Activated T-helper 1 cell treated with anti-CD3 and anti-CD28 coated beads, Interleukin-2, amount 50 U/mL, for 16 hours (primary cell): ENCODE measurements at places on chromosomes 4 and X.

- no peak for DNase-seq
Observed at GRCh38 chrX:8960957-8961468, 72.9 kb downstream of the FAM9B start.

DNA sequence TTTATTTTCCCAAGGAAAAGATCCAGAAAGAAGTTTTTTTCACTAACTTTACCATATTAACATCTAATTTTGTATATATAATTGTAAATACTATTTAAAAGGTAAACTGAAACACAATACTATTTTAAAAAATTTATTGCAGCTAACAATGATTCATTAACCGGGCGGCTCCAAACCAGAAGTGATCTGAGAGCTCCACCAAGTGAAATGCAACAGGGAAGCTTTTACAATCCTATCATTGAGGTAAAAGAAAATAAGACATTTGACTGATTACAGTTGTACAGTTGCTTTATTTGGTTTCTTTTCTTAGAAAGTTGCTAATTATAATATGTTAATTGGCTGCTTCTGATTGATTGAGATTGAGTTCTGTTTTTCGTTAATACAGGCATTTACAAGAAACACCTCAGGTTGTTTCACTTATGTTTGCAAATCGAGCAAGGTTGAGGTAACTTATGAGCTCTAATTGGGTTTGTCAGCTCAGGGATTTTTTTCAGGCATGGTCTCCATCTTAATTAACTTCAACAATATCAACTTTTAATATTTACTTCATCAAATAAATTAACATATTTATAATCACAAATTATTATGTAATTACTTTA, 220.2 kb upstream of the UGT8 start:
- no peak for DNase-seq

- no peak for DNase-seq
Observed at GRCh38 chrX:139596068-139596467, 65.5 kb downstream of the F9 start.

- no peak for DNase-seq
Observed at GRCh38 chrX:3124031-3124430, 82.8 kb downstream of the ARSF start.

DNA sequence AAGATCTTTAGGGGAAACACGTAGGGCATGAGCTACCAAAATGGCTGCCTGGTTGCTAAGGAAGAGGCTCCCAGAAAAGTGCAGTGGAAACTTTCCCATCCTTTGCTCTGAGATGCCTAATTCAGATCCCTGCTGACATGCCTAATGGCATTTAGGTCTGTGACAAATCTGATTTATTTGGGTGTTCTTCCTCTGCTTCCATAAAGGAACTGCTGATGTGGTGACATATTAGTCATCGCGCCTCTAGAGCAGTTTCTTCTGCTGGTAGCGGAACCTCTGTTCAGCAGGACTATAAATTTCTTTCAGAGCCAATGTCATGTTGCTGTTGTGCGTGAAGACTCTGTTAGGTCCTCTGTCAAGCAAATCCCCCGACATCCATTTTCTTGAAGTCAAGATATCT, 310.0 kb downstream of the PDHA2 start:
- no peak for DNase-seq

- DNase-seq: no peak
Observed at GRCh38 chr4:157315968-157316367, 95.4 kb downstream of the GRIA2 start.

- no peak for DNase-seq
Observed at GRCh38 chrX:55867181-55867651, 149.7 kb downstream of the RRAGB start.

DNA sequence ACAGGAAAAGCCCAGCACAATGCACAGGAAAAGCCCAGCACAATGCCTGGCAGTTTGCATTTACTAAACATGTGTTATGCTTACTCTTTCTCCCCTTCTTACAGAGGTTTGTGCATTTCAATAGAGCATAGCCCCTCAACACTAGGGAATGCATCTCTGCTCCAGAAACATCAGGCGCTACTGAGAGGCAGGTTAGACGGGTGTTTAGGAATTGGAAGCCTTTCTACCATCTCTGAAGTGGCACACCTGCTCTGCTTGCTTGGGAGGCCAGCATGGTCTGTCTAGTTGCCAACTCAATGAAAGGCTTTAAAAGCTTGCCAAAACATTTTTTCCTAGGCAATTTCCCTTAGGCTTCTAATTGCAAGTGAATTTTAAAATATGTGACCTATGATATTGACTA, 55.7 kb downstream of the GRID2 start:
- DNase-seq: no peak

DNA sequence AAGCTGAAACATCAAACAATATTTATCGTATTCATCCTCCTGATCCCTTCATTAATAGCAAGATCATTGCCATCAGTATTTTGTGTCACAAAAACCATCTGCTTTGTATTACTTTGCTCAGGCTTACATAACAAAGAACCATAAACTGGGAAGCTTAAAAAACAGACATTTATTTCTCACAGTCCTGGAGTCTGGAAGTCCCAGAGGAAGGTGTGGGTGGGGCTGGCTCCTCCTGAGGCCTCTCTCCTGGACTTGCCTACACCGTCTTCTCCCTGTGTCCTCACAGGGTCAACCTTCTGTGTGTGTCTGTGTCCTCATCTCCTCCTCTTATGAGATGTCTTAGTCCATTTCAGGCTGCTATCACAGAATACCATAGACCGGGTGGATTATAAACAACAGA, 61.3 kb upstream of the MXRA5 start:
- no peak for DNase-seq

GRCh38 chr4:55255179-55255578, 90.9 kb upstream of the SRD5A3 start:
- no peak for DNase-seq

DNA sequence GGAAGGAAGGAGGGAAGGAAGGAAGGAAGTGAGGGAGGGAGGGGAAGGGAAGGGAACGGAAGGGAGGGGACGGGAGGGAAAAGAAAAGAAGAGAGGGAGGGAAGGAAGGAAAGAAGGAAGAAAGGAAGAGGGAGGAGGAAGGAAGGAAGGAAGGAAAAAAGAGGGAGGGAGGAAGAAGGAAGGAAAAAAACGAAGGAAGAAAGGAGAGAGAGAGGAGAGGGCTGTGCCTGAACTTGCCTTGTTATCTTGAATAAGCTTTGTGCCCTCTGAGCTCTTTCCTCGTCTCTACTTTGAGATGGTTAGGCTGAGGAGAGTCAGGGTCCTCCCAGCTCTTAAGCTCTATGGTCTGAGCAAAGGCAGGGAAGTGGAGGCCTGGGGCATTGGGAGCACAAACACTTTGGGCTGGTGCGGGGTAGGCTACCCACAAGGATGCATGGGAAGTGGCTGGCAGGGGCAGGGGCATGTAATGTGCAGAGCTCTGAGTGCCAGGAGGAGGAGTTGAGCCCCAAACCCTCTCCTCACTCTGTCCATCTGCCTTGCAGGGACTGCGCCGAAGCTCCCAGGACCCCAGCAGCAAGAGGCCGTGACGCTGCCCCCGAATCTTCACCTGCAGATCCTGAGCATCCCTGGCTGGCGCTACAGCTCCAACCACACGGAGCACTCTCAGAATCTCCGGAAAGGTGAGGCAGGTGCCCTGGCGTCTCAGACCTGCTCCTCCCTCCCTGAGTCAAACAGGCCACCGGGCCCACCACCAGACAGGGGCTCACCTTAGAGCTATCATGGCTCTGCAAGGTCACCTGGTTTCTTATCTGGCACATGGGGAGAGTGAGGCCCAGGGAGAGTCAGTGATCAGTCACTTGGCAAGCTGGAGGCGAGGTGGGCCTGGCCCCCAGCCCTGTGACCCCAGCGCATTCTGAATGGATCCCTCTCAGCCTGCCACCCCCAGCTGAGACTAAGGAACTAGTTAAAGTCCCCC, 26.5 kb upstream of the MRFAP1 start:
- no peak for DNase-seq

DNA sequence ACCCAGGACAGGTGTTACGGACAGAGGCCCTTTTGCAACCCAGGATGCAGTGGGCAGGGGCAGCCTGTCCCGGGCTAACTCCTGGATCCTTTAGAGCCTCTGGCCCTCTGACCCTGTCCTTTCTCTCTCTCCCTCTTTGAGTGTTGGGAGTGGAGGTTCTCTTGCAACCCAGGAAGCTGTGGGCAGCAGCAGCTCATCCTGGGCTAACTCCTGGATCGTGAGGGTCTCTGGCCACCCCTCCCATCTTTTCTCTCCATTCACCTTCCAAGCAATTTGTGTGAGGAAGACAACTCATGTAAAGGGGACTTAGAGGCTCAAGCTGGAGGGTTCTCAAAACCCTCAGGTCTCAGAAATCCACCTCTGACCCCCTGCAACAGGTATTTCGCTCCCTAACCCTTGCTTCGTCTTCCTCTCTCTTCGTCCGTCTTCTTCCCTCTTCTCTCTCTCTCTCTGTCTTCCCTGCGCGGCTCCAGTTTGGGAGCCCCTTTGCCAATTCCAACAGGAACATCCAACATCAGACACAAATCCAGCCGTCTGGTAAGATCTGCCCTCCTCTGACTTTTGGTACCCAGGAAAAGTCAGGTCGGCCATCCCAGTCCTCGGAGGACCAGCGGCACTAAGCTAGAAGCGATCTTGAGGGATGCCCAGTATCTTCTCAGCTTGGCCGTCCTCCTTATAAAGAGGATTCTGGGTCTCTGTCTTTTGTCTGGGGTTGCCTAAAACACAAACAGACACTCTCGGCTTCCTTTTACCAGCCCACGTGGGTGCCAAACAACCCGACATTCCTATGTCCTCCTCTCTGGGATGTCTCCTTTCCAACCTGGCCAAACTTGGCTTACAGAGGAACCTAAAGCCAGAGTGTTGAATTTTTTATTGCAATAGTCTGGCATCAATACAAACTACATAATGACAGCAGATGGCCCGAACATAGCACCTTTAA, 7.9 kb downstream of the ASMTL start:
- no peak for DNase-seq

- no peak for DNase-seq
Observed at GRCh38 chrX:151919610-151920009, 6.9 kb downstream of the MAGEA4 start.

DNA sequence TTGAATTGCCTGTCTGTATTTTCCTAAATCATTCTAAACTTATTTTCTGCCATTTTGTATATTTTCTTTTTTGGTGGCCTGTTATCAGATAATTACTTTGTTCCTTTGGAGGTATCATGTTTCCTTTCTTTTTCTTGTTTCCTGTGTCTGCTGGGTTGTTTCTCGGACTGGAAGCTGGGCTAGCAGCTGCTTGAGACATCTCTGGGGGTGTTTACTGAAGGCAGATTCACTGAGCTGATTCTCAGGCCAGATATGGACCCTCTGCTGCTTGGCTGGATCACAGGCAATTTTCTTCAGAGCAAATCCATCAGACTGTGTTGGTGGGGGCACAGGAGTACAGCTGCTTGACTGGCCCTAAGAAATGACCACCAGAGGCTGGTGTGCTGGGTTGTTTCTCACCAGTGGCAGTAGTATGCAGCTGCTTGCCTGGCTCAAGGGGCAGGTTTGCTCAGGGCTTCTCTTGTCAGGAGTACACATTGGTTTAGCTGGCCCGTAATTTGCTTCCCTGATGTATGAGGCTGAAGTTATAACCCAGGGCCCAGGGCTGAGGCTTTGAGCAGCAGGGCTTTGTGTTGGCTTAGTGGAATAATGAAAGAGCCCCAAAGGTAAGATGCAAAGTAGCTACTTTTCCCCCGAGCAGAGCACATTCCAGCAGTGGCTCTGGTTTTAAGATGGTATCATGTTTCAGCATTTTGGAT, 680.6 kb downstream of the TECRL start:
- no peak for DNase-seq
